Astrocyte (in vitro differentiated cells and primary cell): ENCODE measurements at places on chromosomes 3 and 15.

DNA sequence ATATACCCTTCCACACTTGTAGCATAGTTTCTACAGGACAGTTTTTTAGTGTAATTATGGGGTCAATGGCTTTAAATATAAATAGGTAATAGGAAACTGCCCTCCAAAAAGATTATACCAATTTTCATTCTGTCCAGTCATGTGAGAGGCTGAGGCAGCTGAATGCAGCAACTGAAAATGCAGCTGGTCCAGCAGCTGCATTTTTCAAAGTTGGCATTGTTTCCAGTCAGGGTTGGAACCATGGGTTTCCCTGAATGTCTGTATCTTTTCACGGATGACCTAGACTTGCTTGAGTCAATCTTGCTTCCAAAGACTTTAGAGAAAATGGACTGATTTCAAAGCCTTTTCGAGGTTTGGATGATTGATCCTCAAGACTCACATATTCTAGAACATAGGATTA is 9.9 kb upstream of the KNL1 start:
- no peak for DNase-seq

GRCh38 chr3:159258934-159259333 is 457.1 kb downstream of the MFSD1 start:
- DNase-seq, result no peak

- DNase-seq, result no peak
Observed at GRCh38 chr3:73350996-73351395, 273.7 kb downstream of the PDZRN3 start.

- DNase-seq, result peak; percentile 12
Observed at GRCh38 chr3:185308126-185308754, 54.4 kb upstream of the EHHADH start.

DNA sequence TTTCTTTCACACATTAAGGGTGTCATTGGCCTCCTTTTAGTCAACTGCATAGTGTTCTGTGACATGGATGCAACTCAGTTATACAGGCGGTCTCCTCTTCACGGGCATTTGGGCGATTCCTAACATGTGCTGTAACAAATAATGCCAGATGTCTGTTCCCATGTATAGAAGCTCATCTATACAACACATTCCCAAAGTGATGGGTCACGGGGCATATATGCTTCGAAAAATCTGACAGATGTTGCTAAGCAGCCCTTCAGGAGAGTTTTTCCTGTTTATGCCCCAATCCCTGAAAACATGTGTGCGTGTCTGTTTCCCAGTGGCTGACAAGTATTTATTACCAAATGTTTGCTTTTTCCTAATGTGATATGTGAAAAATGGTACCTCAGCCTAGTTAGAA is 25.8 kb downstream of the LRRK1 start:
- DNase-seq, result no peak

- peak; percentile 41 for DNase-seq
Observed at GRCh38 chr3:25856902-25857518, 67.1 kb downstream of the OXSM start.

- DNase-seq, result no peak
Observed at GRCh38 chr3:160637086-160637485, 39.9 kb upstream of the ARL14 start.

DNA sequence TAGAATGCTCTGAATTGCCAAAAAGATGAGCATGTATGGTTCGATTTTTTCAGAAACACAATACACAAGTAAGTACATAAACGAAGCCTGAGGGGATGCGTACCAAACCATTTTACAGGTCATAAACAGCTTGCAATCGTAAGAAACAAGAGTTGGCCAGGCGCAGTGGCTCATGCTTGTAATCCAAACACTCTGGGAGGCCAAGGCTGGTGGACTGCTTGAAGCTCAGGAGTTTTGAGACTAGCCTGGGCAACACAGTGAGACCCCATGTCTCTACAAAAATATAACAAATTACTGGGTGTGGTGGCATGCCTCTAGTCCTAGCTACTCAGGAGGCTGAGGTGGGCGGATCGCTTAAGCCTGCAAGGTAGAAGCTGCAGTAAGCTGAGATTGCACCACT is 13.4 kb downstream of the TRA2B start:
- DNase-seq, result no peak
